ENCODE measurements at places on chromosomes 2 and 18.

DNA sequence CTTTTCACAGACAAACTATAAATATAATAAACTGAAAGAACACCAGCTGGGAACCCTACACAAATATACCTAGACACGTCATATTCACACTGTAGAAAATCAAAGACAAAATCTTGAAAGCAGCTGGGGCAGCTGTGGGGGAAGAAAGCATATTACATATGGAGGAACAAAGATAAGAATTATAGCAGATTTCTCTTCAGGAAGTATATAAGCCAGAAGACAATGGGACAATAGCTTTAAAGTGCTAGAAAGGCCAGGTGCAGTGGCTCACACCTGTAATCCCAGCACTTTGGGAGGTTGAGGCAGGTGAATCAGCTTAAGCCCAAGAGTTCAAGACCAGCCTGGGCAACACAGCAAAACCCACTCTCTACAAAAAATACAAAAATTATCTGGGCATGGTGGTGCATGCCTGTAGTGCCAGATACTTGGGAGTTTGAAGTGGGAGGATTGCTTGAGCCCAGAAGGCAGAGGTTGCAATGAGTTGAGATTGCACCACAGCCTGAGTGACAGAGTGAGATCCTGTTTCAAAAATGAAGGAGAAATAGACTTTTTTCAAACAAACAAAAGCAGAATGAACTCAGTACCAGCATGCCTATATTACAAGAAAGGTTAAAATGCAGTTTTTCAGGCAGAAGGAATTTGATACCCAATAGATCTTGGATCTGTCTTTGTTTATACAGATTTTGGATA is 26.8 kb upstream of the ERCC3 start:
- no peak for DNase-seq

- DNase-seq, result peak; percentile 76
Observed at GRCh38 chr2:172674034-172674967, 61.3 kb upstream of the RAPGEF4 start.

DNA sequence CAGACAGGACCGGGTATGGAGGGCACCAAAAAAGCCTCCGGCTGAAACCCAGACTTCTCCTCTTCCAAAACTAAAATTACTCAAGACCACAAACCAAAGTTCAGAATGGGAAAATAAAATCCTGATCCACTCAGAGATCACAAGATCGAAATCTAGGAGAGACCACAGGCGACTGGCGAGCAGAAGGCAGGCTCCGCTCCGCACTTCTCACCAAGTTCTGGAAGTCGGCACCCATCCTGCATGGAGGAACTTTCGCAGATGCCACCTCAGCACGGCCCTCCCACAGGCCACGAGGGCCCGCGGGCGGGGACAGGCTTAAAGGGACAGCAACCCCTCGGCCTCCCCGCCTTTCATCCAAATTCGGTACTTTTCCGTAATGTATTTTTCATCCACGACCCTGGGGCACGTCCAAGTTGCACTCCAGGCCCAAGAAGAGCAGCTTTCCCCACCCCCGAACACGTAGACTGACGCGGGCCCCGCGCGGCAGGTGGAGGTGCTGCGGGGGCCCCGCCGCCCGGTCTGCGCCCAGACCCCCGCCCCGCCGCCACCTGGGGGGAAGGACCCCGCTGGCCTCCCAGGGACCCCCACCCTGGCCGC is 43.7 kb downstream of the HDLBP start:
- DNase-seq, result peak; percentile 94

DNA sequence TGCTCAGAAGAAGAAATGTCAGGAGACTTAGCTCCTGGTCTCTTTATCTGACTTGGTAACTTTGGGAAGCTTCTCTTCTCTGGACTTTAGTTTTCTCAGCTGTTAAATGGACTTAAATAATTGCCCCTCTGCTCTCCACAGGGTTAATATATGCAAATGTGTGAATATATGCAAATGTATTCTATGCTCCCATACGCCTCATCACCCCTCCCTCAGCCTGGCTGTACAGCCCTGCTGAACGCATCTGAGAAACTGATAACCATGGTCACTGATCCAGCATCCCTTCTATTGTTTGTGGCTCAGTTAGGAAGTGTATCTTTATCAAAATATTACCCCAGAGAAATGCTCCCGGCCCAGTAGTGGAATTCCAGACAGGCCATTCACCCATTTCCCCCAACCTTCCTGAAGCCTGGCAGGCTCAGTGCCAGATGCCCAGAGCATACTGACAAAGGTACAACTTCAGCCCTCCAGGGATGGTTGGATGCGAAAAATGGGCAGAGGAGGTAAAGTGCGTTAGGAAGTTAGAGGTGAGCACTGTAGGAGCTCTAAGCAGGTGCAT is 103.4 kb downstream of the DYSF start:
- no peak for DNase-seq

DNA sequence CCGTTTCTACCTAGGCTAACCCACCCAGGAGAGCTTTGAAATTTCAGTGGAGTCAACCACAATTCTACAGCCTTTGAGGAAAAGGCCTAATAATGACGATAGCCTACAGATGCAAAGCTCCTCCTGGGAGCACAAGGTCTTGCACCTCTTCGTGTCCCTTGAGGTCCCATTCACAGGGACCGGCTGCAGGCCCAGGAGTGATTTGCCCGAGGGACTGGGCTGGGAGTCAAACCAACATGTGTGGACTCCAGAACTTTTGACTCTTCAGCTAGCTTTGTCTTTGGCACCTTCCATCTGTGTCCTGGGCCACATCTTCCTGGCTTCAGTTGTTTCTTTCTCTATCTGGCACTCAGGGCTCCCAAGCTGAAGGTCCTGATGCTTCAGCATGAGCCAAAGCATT is 76.5 kb downstream of the SMAD7 start:
- no peak for DNase-seq

- DNase-seq, result no peak
Observed at GRCh38 chr18:57747809-57748680, 55.1 kb downstream of the ATP8B1 start.

- no peak for DNase-seq
Observed at GRCh38 chr2:205280596-205281236, 401.6 kb upstream of the NRP2 start.

GRCh38 chr2:20625491-20626391 is 25.2 kb downstream of the HS1BP3 start:
- DNase-seq, result peak; percentile 76

DNA sequence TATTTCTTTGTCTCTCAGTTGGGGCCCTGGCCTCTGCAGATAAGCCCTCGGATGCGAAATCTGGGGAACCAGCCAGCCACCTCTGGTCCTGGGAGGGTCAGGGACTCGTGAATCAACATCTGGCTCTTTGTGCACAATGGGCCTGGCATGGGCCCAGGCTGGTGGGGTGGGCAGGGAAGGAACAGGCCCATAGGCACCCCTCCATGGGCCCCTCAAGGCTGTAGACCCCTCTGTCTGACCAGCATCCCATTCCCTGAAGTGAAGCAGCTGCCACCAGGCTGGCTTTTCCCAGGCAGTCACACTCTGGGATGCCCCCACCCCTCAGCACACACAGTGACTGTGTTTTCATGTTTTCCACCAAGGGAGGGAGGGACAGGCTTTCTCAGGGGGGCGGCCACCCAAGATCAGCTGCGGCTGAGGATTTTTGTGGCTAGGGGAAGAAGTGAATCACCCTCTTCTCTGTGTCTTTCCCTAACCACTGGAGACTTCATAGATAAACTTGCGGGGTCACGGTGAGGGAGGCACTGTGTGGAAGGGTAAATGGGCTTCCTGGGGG is 166.0 kb downstream of the AGAP1 start:
- no peak for DNase-seq
